Frontal cortex (tissue), 4 donors: ENCODE measurements at places on chromosomes 1 and 21.
A peak's percentile ranks its signal among the peaks of the same experiment; 100 is the strongest.

GRCh38 chr1:46062651-46063319, 69.6 kb downstream of the PIK3R3 start:
- no peak for DNase-seq

- DNase-seq: no peak
Observed at GRCh38 chr1:174297351-174297750, 138.0 kb downstream of the RABGAP1L start.

GRCh38 chr1:95117207-95118066, at the start of gene TLCD4:
TSS of gene TLCD4 (plus strand) at chr1:95117355. CDS start at chr1:95143902, 26,547 bp downstream.
- DNase-seq: peak; percentile 67

- no peak for DNase-seq
Observed at GRCh38 chr21:42983103-42983502, 8.7 kb downstream of the PKNOX1 start.

DNA sequence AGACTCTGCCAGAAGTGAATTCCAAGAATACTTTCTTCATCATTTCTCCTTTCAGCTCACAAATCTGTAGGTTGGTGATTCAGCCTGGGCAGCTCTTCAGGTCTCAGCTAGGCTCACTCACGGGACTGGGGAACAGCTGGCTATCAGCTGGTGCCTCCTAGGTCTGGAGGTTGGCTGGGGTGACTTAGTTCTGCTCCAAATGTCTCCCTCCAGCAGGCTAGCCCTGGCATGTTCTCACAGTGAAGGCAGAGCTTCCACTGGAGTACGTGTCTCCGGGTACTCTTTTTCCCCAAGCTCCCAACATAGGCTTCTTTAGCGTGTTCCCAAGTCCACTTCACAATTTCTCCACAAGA, 12.5 kb upstream of the VAMP4 start:
- DNase-seq: no peak

DNA sequence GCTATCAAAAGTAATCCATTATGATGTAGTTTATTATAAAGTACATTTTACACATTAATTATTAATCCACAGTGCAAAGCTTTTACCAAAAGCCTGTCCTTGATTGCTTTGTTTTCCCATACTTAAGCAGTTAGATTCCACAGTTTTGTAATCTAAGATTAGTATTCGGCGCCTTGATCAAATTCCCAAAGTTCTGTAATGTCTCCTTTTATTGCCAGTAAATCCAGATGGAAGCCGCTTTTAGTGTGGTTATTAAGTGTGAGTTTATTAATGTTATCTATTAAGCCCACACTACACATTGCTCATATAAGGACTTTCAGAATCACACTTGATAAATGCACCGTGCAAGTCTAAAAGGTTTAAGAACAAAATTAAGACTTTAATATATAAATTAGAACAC, 199.2 kb upstream of the PKN2 start:
- DNase-seq: no peak

DNA sequence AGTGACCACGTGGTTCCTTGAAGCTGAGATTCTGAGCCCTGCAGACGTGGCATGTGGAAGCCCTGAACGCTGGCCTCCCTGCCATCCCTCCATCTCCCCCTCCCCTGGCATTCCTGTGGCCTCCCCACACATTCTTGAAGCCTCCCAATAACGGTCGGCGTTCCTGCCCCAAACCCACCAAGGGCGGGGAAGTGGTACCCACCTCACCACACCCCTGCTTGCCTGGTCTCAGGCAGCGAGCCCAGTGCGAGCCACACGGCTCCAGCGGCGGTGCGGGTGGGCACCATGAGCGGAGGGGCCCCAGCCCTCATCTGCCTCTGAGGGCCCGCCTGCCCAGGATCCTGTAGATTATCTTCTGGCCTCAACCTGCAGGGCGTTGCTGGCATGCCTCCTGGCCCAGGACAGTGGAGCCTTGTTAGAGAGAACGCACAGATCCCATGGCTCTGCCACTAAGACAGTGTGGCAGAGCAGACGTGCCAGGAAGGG, 20.6 kb upstream of the PRELP start:
- no peak for DNase-seq

GRCh38 chr1:160866695-160867260, 4.1 kb upstream of the CD244 start:
- no peak for DNase-seq

DNA sequence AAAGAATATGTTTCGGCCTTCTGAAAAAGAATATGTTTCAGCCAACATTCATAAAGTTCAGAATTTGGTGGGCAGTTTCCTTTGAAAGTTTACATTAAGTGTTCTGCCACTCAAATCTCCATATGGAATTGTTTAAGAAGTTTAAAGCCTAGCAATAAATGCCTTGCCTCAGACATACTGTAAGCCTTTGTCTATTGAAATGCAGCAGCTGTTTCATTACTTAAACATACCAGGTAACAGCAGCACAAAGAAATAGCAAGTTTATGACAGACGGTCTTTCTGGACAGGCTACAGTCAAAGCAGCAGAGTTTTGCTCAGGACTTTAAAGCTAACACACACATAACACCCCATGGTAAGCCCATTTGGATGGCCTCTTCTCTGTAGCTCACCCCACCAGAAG, 38.5 kb upstream of the C1orf105 start:
- DNase-seq: no peak

GRCh38 chr1:245898581-245898980, 608.5 kb downstream of the SMYD3 start:
- DNase-seq: no peak

GRCh38 chr1:19866758-19867157, 15.4 kb upstream of the OTUD3 start:
- no peak for DNase-seq

DNA sequence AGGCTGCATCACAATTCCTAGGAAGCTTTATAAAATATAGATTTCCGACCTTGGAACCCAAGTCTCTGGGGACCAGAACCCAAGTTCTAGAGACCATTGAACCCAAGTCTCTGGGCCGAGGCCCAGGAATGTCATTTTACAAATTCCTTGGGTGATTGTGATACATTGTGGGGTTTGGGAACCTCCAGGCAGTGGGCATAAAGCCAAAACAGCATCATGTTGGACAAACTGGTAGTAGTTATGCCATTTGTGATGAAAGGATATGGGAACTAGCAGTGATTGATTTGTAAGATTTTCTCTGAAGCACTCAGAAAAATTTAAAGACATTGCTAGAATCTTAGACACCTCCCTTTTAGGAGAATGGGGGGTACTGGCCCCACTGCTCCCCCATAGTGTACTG, 160.2 kb downstream of the HIVEP3 start:
- DNase-seq: no peak

DNA sequence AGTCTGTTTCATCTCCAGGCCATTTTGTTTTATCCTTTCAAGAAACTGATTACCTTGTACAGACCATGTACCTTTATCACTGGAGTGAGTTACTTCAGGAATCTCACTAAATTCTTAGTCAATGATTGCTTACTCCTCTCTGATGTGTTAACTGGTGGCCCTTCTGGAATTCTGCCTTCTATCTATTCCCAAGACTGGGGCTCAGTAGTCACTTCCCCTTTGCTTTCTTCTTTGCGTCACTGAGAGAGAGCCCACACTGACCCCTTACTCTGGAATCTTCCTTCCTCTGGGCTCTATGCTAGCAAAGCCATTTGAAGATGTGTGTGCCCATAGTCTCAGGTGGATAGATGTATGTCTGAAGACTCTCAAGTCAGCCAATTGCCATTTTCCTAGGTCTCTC, 34.6 kb downstream of the XCL2 start:
- no peak for DNase-seq

GRCh38 chr1:21598904-21599303, 70.3 kb downstream of the RAP1GAP start:
- no peak for DNase-seq

GRCh38 chr1:152034654-152035538, 1.9 kb downstream of the S100A11 start:
- no peak for DNase-seq

GRCh38 chr1:111199881-111200801, at the start of gene DENND2D:
TSS of gene DENND2D (minus strand) at chr1:111200646. CDS start at chr1:111200459, 187 bp downstream.
- no peak for DNase-seq

DNA sequence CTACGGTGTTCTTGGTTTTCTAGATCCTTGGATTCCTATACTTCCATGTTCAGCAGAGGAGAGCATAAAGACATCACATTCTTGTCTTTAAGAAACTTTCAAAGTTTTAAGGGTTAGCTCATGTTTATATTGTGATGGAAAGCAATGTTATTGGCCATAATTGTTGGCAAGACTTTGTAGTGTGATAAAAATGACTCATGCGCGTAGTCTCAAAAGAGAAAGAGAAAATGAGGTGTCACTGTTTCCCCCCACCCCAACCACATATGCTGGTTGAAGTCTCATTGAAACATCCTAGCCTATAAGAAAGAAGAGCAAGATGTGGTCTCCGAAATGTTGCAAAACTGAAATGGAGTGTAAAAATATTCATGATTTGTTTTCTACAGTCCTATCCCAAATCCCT, 348.8 kb downstream of the PTBP2 start:
- DNase-seq: no peak

- no peak for DNase-seq
Observed at GRCh38 chr1:184854496-184855140, 100.0 kb upstream of the EDEM3 start.

DNA sequence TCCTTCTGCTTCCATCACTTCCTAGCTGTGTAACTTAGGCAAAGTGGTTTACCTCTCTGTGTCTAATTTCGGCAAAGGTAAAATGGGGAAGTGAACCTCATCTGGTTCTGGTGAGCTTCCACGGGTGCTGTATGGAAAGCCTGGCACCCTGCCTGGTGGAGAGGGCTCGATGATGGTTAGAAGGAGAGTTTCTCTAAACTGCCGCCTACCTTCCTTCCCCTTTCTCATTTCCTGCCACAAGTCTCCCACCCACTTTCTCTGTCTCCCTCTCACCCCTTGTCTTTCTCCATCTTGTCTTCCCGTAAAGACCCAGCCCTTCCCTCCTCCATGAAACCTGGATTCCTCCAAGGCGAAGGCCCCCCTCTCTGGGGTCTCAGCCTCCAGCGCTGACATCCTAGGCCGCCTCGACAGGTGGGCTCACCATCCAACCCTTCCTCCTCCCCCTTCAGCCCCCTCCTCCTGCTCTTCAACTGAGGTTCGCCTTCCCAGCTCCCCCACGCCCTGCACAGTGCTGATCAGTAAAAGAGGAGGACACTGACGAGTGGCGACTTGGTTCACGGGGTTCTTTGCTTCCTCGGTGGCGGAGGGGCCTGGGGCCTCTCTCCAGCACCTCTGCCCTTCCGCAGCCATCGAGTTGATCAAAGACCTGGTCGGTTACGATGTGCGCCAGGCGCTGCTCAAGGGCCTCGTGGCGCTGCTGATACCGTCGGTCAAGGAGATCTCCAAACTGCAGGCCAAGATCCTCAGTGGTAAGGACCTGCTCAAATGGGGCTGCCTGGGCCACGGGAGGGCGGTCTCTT, 7.3 kb downstream of the RNU5D-1 start:
- DNase-seq: no peak

GRCh38 chr1:119492763-119493162, 14.2 kb upstream of the HSD3B1 start:
- DNase-seq: no peak

GRCh38 chr1:6574025-6574620, 5.7 kb upstream of the ZBTB48 start:
- no peak for DNase-seq

- no peak for DNase-seq
Observed at GRCh38 chr1:197303463-197303862, 35.4 kb downstream of the CRB1 start.

DNA sequence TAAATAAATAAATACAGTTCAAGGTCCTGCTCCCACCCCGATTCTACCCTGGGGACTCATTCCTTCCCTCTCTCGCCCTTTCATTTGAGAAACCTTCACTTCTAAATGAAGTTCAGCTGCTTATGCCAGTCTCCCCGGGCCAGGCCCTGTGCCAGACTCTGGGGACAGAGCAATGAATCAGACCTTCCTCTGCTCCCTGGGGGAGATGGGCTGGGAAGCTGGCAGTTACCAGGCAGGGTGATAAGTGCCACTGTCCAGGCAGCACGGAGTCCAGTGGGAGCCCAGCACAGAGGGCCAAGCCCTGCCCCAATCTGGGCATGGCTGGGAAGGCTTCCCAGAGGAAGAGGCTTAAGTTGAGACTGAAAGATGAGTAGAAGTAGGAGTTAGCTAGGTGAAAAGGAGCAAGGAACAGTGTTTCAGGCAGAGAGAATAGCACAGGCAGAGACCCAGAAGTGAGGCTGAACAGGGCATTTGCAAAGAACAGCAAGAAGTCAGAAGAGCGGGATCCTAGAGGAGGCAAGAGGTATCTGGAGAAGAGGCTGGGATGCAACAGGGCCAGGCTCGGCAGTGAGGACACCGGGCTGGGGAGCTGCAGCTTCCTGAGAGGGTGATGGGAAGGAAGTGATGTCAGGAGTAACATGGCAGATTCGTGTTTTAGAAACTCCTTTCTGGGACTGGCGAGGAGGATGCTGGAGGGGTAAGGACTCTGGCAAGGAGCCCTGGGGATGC, 13.5 kb downstream of the KCNQ4 start:
- DNase-seq: no peak

GRCh38 chr1:15691434-15692032, 7.4 kb downstream of the PLEKHM2 start:
- no peak for DNase-seq

GRCh38 chr1:201696217-201696761, 132.7 kb upstream of the IPO9 start:
- DNase-seq: no peak

- no peak for DNase-seq
Observed at GRCh38 chr1:204673909-204674649, 11.5 kb downstream of the LRRN2 start.

- DNase-seq: no peak
Observed at GRCh38 chr21:46021978-46022544, 40.5 kb downstream of the COL6A1 start.

GRCh38 chr1:33137800-33138199, 44.0 kb downstream of the TRIM62 start:
- DNase-seq: no peak

DNA sequence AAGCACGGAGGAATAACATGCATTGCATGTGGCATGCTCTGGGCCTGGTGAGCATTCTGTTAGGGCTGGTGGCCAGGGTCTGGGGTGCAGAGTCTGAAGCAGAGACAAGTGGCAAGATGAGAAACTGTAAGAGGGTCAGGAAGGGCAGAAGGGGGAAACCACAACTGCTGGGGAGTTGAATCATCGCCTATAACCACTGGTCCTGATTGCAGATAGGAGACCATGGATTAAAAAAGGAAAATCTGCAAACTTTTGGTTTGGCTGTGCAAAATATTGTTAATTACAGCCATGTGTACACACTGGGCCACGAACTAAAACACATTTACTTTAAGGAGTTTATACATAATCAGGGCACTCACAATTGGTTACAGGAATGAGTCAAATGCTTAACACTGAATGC, 76.6 kb downstream of the TGFBR3 start:
- DNase-seq: no peak

DNA sequence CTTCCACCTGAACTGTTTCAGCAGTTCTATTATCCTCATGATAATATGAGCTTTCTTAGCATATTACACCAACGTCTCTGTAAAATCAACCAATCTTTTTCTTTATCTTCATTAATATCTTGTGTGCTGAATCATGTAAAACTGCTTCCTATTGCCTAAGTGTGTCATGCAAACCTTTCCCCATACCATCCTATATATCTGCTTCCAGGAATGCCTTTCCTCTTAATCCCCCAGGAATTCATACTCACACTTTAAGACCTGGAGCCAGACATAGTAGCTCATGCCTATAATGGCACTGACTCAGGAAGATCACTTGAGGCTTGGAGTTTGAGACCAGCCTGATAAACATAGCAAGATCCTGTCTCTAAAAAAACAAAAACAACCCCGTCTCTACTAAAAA, 183.9 kb downstream of the NRIP1 start:
- no peak for DNase-seq

- no peak for DNase-seq
Observed at GRCh38 chr1:68346188-68346808, 103.5 kb downstream of the RPE65 start.
